ENCODE measurements at places on chromosomes 7 and 10. TPM values are rescaled to one million over a fixed set of nuclear protein-coding genes. Genes with fewer than 3 reads are reported as not detected.

NACAD gene
- 0.15 TPM for total RNA-seq

- H3K4me1 ChIP-seq: no peaks in the 10 kb centered on the region
- H3K4me3 ChIP-seq: no peak overlapping the region
- H3K27ac ChIP-seq: no peak overlapping the region
- no peak for DNase-seq
- H3K27me3 ChIP-seq: no peaks in the 10 kb centered on the region
- H3K36me3 ChIP-seq: no peaks in the 10 kb centered on the region
These were observed 336.3 kb downstream of the KCNMA1 start for GRCh38 chr10:77301305-77301730.

GRCh38 chr10:86815035-86815617, 58.7 kb downstream of the BMPR1A start:
- H3K4me1 ChIP-seq: peaks cover 14% of the 10 kb centered on the region
- no peak overlapping the region for H3K4me3 ChIP-seq
- DNase-seq: no peak

PHYHIPL gene
- not detected for total RNA-seq

DNA sequence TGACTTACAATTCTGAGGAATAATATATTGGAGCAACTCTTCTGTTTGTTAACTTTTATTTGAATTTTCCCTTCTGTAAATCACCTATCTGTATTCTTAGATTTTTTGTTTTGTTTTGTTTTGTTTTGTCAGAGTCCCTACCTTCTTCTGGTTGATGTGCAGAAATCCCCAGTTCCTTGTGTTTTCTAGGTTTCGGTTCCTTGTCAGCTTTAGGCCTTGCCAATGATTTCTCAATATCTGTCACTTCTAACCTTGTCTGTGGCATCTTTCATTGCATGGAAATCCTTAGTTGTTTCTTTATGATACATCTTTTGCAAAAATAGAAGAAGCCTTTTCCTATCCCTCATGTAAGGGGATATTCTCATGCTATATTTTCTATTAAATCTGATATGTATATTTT, 21.7 kb upstream of the ST8SIA6 start:
- no peak overlapping the region for H3K4me3 ChIP-seq
- H3K27ac ChIP-seq: no peak overlapping the region
- H3K36me3 ChIP-seq: no peaks in the 10 kb centered on the region
- peaks cover 7% of the 10 kb centered on the region for H3K4me1 ChIP-seq
- peaks cover 43% of the 10 kb centered on the region for H3K27me3 ChIP-seq
- no peak for DNase-seq

GIMAP6 gene
- 25.5 TPM for total RNA-seq

CUBN gene
- total RNA-seq: 5.3 TPM

HOXA2 gene
- total RNA-seq: not detected

CHST15 gene
- 3.3 TPM for total RNA-seq

CPEB3 gene
- 3.7 TPM for total RNA-seq

LEP gene
- not detected for total RNA-seq

DNA sequence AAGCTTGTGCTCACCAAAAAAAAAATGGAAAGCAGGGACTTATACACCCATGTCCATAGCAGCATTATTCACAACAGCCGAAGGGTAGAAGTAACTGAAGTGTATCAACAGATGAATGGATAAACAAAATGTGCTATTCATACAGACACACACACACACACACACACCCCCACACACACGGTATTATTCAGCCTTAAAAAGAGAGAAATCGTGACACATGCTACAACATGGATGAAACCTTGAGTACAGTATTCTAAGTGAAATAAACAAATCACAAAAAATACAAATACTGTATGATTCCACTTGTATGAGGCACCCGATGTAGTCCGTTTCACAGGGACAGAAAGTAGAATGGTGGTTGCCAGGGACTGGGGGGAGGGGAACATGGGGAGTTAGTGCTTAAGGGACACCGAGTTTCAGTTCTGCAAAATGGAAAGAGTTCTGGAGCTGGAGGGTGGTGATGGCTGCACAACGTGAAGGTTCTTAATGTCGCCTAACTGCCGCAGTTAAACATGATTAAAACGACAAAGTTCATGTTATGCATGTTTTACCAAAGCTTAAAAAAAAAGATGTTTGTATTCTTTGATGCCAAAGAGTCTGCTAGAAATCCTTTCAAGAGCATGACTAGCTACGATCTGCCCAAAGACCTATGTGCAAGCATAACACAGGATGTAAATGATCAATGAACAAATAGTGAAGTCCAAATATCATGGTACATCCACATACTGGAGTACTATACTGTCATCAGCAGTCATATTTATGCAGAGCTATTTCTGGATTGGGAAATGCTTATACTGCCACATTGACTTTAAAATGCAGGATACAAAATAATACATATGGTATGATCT, 7.2 kb downstream of the TNS3 start:
- no peak overlapping the region for H3K4me3 ChIP-seq
- no peaks in the 10 kb centered on the region for H3K36me3 ChIP-seq
- H3K4me1 ChIP-seq: peaks cover 2% of the 10 kb centered on the region
- DNase-seq: no peak

DNA sequence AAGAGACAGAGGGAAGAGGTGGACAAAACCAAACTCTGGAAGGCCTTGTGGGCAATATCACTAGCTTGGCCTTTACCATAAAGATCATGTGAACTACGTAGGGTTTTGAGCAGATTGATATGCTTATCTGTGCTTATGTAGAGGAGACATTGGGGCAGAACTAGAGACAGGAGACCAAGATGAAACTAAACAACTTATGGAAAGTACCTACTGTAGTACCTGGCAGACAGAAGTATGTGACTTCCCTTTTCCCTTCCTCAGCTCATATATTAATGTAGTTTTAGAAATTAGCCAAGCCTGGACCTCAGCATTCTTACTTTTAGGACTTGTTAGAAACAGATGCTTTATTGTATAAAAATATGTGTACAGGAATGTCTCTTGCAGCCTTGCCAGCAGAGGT, 14.0 kb upstream of the IL6 start:
- DNase-seq: no peak
- peaks cover 5% of the 10 kb centered on the region for H3K4me1 ChIP-seq
- peaks cover 21% of the 10 kb centered on the region for H3K27me3 ChIP-seq
- H3K4me3 ChIP-seq: no peak overlapping the region
- H3K27ac ChIP-seq: no peak overlapping the region

All from T-helper 17 cell (primary cell).